ENCODE measurements at places on chromosomes 12 and 14.

- no peak for DNase-seq
These were observed 370.6 kb downstream of the KCNH5 start for GRCh38 chr14:62674563-62675237.

- no peak for DNase-seq
These were observed 70.4 kb downstream of the FUT8 start for GRCh38 chr14:65482757-65483438.

GRCh38 chr12:123526542-123527080 lies 6.9 kb downstream of the RILPL1 start:
- DNase-seq: no peak

GRCh38 chr12:88691811-88692210 lies 111.5 kb upstream of the KITLG start:
- DNase-seq: no peak

GRCh38 chr12:79046021-79046420 lies 181.4 kb downstream of the SYT1 start:
- DNase-seq: no peak

Measured in CD4-positive, alpha-beta T cell treated with Interleukin-21 for 1 hour (primary cell).